Activated T-cell treated with anti-CD3 and anti-CD28 coated beads, Interleukin-2, amount 50 U/mL, for 48 hours (primary cell): ENCODE measurements at places on chromosomes 1 and 21.

GRCh38 chr1:238265866-238266265, 375.1 kb upstream of the ZP4 start:
- no peak for DNase-seq

DNA sequence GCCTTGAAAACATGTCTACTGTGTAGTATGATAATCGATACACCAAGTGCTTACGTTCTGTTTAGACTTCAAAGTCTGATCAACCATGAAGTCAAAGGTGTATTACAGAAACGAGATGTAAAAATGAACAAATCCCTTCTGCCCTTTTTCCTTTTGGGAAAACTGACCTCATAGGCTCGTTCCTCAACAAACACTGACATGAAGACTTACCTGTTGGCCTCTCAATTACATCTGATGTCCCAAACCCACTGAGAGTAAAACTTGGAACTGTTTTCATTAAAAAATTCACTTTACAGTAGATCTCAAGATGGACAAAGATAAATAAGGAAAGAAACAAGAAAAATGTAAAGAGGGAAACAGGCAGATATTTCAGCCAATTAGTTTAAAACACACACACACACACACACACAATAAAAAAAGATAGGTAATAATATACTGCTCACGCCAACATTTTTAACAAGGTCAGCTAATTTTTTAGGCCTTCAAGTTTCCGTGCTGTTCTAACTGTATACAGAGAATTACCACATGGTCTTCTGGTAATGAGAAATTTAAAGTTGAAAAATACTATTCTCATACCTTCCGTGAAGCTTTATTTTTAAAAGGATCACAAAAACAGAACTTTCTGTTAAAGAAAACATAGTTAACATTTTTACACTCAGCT, 2.1 kb downstream of the HMGN1 start:
- DNase-seq = no peak

DNA sequence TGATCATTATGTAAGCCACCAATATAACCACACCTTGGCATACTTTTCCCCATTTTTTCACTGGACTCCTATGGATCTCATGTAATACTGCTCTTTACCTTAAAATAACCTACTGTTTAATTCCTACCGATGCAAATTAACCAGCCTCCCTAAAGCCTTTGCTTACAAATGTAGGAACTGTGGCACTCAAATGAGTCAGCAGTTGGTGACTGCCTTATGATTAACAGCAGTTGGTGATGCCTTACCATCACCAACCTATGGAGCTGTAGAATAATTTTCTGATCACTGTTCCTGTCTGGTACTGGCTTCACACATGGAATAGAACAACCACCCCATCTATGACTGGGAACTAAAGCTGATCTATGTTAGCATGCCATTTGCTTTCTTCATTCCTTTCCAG, 7.8 kb upstream of the NUDT17 start:
- no peak for DNase-seq

GRCh38 chr1:154483941-154484803, 17.8 kb upstream of the TDRD10 start:
- no peak for DNase-seq

DNA sequence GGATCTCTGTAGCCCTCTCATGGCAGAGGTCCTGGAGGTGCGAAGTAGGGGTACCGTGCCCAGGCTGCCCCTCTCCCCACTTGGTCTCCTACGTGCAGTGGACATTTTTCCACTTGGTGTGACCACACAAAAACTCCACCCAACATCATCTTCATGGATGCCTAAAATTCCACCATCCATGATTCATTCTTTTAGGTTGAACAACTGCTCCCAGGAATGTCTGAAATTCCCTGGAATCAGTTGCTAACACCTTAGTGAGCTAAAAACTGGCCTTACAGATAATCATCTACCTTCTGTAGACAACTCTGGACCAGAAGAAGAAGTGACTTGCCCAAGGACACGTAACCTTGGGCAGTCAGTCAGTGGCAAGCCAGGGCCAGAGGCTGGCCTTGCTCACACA, 32.1 kb upstream of the CLIC4 start:
- DNase-seq = no peak

- DNase-seq = no peak
These were observed 37.6 kb downstream of the ETS2 start for GRCh38 chr21:38843379-38843778.

DNA sequence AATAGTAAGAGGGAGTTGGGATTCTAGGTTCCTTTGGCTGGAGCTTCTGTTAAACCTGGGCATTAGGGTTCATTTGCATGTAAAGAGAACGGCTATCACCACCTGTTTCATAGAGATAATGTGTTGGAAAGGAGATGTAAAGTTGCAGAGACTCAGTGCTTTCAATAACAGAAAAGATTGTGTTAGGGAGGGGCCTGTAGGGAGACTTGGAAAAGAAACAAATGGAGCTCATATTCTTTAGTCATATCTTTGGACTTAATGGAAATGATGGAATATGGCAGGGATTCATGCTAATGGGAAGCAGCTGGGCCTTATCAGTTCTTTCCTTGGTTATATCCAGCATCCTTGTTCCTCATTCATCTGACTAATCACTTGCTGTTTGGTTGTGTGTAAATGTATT, 144.9 kb downstream of the CD247 start:
- no peak for DNase-seq

- no peak for DNase-seq
These were observed 63.7 kb downstream of the TENT5C start for GRCh38 chr1:117669572-117669971.

- peak; percentile 63 for DNase-seq
These were observed 86.4 kb downstream of the RUNX1 start for GRCh38 chr21:34962586-34963222.

DNA sequence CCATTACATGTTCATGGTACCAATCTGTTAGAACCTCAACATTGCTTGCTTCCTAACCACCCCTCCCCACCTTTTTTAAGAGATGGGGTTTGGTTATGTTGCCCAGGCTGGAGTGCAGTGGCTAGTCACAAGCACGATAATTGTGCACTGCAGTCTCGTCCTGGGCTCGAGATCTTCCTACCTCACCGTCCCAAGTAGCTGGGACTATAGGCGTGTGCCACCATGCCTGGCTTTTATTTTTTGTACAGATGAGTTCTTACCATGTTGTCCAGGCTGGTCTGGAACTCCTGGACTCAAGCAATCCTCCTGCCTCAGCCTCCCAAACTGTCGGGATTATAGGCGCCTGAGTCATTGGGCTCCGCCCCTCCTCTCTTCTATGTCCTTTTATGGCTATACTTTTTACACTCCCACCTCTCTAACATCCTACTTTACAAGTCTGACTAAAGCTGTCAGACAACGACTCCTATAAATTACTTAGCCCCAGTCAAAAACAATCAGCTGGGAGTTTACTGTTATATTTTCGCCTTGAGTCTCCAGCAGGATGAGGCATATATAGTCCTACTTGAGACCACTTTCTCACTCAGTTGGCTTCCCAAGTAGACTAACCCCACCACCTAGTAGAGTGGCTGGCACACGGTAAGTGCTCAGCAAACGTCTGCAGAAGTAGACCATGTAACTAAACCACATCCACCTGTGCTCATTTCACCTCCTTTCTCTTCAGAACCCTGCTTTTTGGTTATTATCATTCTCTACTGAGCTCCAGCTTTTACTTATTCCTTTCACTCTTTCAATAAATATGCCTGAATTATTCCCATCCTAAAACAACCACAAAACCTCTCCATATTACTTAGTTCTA, 13.8 kb downstream of the ENSA start:
- peak; percentile 46 for DNase-seq

GRCh38 chr1:17731460-17731859, 23.7 kb upstream of the ACTL8 start:
- no peak for DNase-seq

DNA sequence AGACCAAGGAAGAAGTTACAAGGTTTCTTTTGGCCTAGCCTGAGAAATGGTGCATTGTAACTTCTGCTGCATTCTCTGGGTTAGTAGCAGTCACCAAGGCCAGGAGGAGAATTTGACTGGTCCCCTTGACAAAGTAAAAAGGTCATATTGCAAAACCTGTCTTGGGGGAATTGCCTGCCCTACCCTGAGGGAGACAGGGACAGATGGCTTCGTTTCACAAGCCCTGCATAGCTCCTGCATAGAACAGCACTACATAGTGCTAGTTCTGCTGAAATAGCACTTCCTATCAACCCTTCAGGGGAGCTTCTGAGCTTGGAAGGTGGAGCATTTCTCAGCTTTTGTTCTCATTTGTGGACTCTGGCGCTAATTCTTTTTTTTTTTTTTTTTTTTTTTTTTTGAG, 20.4 kb upstream of the AK2 start:
- no peak for DNase-seq

GRCh38 chr1:192573499-192573898, 2.1 kb upstream of the RGS1 start:
- DNase-seq = no peak

GRCh38 chr1:81414488-81415015, 386.2 kb upstream of the ADGRL2 start:
- DNase-seq = peak; percentile 24

GRCh38 chr1:98049370-98050135, 128.7 kb upstream of the DPYD start:
- DNase-seq = peak; percentile 26

DNA sequence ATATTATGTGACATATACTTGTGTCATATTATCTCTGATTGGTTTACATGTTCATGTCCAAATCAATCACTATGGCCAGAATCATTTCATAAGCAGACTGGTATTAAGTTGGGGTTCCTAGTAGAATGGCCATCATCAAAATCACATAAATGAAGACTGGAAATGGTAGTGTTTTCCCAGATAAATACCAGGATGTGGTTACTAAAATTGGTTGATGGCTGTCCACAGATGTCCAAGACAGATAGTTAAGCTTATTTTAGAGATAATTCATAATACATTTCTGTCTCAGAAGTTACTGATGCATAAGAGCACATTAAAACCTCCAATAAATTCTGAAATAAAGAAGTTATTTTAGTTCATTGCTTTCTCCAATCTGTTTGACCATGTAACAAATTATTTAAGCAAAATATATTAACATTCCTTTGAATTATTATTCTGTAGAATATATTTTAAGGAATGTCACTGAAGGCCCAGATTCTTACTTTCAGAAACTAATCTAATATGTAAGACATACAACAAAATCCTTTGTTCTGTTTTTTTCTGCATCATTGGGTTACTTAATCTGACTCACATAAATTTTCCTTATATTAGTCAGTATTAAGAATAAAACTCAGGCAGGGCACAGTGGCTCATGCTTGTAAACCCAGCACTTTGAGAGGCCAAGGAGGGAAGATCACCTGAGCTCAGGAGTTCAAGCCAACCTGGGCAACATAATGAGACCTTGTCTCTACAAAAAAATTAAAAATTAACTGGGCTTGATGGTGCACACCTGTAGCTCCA, 483.9 kb downstream of the PTPRC start:
- no peak for DNase-seq

DNA sequence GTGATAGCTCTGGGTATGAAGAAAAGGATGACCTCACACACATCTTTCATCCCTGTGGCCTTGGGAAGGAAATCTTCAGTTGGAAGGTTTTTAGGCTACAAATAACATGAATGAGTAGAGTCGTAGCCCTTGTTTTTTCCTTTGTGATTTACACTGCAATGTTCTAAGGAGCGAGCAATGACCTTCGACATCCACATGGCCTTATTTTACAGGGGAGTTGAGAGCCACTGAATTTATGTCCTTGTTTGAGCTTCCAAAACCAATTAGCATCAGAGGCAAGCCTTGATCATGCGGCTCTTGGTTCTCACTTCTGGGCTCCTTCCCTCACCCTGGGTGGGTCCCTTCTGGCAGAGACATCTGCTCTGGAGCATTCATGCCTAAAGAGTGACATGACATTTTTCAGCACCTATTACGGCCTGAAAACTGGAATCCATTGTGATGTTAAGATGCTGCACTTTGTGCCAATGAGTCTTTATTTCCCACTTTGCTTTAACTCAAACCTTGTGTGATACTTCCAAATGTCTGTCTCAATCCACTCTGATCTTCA, 70.5 kb upstream of the RUNX1 start:
- DNase-seq = no peak

- DNase-seq = no peak
These were observed 78.9 kb downstream of the CNIH3 start for GRCh38 chr1:224694969-224695368.

DNA sequence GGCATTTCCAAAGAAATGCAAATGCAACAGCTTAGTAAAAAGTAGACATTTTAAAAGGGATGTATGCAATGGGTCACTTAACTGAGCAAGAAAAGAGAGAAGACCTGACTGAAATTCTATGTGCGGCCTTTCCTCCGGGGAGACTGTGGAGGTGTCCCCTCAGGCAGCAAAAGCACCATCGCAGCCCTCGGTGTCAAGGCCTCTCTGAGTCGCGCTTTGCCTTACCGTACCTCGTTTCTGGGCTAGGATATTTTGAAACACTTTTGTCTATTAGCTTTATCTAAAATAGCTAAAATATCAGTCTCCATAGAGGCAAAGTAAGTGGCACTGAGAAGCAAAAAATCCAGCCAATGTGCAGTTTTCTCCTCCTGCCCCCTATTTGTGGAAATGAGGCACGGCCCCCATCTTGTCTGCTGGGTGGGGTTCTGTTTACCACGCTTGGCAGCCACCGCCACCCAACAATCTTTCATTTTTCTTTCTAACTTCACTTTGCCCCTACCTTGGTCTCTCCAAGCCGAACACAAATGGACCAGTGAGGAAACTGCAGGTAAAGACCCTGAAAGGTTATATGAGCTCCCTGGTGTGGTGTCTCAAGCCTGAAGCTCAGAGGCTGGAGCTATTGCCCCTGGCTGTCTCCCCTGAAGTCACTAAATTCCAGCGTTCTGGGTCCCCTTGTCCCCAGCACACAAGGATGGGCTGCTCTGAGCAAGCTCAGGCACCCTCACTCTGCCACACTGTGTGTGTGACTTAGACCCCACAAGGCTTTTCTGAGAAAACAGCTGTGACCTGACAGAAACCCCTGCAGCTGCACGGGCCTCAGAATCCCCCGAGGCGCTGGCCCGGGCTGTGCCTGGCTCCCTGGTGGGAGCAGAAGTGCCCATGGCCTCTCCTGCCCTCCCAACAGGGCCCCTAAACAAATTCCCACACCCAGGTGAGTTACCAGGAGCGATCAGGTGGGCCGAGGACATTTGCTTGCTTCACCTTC, 1.6 kb downstream of the CD247 start:
- peak; percentile 61 for DNase-seq

DNA sequence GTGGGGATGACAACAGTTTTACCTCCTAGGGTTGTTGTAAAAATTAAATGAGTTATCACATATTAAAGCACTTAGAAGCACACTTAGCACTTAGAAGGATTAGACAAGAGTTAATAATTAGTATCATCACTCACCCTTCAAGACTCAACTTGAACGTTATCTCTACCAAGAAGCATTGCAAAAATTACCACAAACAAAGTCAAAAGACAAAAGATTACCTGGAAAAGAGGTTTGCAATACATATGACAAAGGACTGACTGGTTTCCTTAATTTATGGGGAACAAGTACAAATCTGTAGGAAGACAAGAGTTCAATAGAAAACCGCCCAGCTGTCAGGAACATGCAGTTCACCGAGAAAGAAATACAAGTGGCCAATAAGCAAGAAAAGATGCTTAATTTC, 93.3 kb upstream of the ATP1A1 start:
- no peak for DNase-seq
